Cortex of kidney (tissue), 1 donor: ENCODE measurements at places on chromosomes 5 and 9.

GRCh38 chr9:136848393-136849037 lies 694 bp upstream of the PHPT1 start:
- DNase-seq, result no peak

- DNase-seq, result no peak
Observed at GRCh38 chr5:14213813-14214585, 70.9 kb downstream of the TRIO start.

- DNase-seq, result no peak
Observed at GRCh38 chr5:155189476-155189875, 175.9 kb downstream of the KIF4B start.

- DNase-seq, result no peak
Observed at GRCh38 chr5:150590979-150591695, 49.3 kb upstream of the SYNPO start.

- no peak for DNase-seq
Observed at GRCh38 chr9:72352911-72353388, 12.1 kb downstream of the ZFAND5 start.

GRCh38 chr5:177983763-177984583 lies 12.1 kb downstream of the PROP1 start:
- DNase-seq, result no peak

- DNase-seq, result no peak
Observed at GRCh38 chr9:123615381-123615780, 259.4 kb downstream of the CRB2 start.

GRCh38 chr5:16076657-16077056 lies 102.9 kb downstream of the MARCHF11 start:
- no peak for DNase-seq

DNA sequence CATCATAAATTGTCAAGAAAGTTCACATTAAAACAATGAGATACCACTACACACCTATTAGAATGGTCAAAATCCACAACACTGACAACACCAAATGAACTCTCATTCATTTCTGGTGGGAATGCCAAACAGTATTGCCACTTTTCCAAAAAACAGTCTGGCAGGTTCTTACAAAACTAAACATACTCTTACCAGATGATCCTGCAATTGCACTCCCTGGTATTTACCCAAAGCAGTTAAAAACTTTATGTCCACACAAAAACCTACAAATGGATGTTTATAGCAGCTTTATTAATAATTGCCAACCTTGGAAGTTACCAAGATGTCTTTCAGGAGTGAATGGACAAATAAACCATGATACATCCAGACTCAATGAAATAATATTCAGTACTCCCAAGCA lies 56.8 kb downstream of the ZNF608 start:
- DNase-seq, result no peak

- DNase-seq, result no peak
Observed at GRCh38 chr5:139808481-139809330, 13.1 kb downstream of the PSD2 start.

- DNase-seq, result no peak
Observed at GRCh38 chr9:126724226-126724625, 80.6 kb upstream of the ZBTB43 start.

DNA sequence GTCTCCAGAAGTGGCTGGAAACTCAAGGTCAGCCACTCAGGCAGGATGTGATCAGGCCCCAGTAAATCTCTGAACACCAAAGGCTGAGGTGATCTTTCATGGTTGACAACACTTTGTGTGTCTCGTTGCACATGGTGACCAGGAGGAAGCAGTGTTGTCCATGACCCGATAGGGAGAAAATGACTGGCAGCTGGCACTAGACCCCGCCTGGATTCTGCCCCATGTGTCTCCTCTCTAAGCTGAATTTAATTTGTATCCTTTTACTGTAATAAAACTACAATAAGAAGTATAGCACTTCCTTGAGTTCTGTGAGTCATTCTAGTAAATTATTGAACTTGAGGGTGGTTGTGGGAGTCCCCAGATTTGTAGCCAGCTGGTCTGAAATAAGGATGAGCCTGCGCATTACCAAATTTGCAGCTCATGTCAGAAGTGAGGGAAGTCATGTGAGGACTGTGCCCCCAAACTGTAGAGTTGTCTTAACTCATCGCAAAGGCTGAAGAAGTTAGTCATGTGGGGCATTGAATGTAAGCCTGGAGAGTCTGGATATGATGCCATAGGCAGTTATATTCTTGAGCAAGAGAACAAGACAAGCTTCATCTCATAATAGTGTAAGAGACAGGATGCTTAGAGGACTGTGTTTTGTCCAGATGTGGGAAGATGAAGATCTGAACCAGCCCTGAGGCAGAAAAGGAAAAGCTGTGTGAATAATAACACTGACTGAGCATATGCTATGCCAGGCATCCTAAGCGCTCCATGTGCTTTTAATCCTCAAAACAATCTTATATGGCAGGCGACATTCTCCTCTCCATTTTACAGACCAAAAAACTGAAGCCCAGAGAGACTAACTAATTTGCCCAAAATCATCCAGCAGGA lies 55.9 kb downstream of the TMEM215 start:
- no peak for DNase-seq

GRCh38 chr9:137851516-137852267 lies 25.9 kb upstream of the CACNA1B start:
- no peak for DNase-seq

DNA sequence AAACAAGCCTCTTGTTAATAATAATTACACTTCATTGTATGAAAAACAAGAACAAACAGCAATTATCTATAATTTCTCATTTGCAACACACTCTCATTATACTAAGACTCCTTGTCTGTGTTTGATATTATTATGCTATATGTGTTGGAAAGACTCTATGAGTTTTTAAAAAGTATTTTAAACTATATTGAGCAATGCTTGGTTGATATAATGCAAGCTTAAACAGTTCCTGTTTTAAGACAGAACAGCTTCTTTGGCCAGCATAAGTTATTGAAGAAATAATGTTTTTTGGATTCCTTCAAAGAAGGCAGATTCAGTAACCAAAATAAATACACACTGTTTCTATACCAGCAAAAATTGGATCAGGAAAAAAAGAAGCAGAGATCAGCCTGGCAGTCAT lies 871.4 kb downstream of the MAT2B start:
- DNase-seq, result no peak

GRCh38 chr5:4983701-4984100 lies 156.4 kb upstream of the ADAMTS16 start:
- DNase-seq, result no peak

DNA sequence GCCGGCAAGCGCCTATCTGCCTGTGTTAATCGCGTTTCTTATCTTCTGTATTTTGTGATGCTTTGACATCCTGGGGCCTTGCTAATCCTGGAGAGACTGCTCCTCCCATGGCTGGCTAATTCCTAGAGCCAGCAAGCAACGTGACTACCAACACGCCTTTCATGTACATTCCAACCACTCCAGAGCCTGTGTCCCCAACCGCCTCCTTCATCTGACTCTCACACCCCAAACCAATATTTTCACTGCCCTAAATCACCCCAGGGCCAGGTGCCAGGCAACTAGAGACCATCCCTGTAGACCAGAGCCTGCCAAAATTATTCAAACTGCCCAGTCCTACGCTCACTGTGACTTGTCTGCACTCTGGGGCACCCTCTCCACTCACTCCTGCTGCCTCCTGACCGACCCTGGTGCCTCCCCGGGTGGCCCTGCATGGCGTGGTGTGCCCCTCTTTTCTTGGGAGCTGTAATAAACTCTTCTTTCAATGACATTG lies 50.5 kb upstream of the COL5A1 start:
- no peak for DNase-seq

- no peak for DNase-seq
Observed at GRCh38 chr9:128683340-128684064, 5.5 kb upstream of the SET start.

GRCh38 chr9:91923145-91923544 lies 26.9 kb downstream of the ROR2 start:
- DNase-seq, result no peak

DNA sequence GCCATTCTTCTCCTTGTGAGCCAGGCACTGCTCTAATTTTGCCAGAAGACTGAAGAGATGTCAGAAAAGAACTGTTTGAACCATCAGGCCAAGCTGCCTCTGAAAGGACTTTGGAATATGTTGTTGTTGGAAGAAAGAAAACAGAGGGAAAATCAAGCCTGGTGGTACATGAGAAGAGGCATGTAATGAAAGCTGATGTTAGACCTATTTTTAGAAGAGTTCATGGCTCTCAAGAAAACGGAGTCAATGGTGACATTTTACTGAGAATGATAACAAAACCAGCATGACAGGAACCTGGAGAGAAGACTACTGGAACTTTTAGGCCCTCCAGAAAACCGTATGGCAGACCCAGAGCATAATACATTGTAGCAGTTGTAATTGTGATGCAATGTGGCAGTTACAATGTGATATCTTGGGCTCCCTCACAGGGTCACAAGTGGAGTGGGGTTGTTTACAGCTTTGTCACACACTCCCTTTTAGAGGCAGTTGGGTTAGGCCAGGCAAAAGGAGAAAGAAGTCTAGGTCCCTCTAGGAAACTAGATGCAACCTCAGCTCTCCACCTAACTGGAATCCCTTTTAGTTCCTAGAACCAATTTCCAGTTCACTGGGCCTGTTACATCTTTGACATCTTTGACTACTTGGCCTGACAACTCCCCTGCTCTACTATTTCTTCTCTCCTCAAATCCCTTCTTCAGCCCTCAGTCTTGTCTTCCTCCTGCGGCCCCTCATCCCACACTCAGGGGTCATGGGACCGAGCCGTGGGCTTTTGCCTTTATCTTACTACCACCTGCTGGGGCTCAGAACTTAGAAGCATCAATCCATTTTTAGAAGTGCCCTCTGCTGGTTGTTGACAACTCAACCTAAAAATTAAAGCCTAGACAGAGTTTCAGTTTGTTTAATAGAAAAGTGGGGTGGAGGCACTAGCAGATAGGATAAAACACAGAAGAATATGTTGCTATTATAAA lies 61.2 kb upstream of the JAK2 start:
- no peak for DNase-seq

DNA sequence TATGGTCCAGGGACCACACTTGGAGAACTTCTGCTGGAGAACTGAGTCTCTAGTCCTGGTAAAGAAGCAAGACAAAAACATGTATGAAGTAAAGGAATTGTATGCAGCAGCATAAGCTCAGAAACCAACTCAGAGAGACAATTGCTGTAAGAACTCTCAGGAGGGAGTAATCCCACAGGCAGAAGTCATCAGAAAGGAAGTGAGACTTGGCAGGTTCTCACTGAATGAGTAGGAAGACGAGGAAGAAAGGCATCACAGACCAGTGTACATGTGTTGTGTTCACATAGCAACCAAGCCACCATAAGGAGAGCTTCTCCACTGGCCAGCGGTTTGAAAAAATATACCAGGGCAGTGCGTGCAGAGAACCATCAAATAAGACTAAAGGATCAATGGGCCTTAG lies 57.9 kb upstream of the FST start:
- no peak for DNase-seq

DNA sequence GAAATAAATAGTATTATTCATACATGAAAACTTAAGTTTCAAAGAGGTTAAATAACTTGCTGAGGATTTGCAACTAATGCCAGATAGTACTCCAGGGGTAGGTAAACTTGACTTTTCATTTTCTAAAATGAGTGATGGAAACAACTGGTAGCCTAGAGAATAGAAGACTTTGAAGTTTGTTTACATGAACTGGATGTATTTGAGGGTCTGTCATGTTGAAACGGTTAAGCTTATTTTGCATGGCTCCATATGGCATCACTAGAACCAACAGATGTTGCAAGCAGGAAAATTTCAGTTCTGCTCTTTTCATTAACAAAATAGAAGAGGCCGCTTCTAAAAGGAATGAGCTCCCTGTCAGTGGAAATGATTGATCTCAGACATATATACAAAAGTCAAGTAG lies 105.1 kb upstream of the SGCD start:
- DNase-seq, result no peak

- no peak for DNase-seq
Observed at GRCh38 chr5:72346398-72346797, 26.2 kb downstream of the PTCD2 start.

DNA sequence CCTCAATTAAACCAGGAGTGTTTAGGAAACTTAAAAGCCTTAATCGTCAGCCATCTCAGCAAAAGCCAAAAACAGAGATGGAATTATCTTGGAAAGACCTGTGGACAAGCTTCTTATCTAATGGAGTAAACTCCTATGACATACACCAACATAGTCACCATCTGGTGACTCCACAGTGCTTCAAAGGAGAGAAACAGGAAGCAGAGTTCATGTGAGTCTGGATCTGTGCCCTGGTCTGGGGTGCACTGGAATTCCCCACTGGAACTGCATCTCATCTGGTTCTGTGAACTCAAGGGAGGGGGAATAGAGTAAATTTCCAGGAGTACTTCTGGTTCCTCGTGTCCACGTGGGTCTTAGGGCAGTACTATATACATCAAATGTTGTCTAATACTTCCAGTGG lies 36.3 kb upstream of the KCNN2 start:
- no peak for DNase-seq

DNA sequence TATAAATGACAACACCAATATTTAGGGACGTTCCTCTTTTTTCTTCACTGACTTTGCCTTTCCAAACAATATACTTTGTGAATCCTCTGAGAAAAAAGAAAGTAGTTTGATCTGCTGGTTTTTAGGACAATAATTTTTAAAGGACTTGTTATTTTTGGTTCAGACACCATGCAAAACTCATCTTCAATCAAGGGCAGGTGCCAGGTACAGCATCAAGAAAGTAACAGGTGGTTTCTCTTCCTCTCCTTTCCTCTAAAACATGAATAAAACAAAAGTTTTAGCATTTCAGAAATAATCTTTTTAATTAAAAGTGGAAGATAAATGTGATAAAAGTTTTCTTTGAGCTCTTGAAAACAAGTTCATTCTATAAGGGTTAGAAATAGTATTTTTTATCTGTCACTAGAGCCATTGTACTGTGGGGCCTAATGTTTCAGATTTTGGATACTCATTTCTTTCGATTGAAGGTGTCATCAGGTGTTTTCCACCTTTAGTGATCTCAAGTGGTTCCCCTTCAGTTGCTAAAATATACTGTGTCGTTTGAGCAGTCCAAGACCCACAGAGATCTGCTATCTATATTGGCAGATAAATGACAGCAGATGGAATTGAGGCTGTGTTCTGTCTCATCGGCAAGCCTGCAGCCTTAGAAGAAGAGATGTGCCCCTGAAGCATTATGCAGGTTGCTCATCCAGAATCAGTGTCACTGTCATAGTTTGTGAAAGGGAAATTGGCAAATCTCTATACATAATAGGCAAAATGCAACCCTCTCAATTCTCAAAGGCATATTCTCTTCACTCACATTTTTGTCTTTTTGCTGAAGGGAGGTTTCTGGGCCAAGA lies 499.7 kb downstream of the PDE4D start:
- DNase-seq, result no peak

DNA sequence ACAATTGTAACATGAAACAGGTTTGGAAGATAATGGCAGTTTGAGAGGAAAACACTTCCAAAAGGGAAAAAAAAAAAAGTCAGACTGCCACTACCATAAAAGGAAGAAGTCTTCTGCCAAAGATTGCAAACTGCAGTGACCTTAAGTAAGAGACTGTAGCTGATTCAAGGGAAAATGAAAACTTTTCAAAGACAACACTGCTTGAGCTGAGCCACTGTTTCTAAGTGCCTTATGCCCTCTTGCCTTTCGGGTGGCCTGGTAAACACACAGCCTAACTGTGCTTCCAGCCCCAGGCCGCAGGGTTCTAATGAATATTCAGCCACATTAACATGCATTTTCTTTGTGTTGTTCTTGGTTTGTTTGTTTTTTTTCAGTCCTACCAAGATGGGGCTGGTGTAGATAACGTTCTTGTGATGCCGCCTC lies 354.6 kb downstream of the BNC2 start:
- no peak for DNase-seq

- DNase-seq, result no peak
Observed at GRCh38 chr9:112078432-112078831, 96.7 kb downstream of the SUSD1 start.
